ENCODE measurements at places on chromosomes 11 and 22.

- peak; percentile 36 for DNase-seq
These were observed 557 bp downstream of the PACSIN2 start for GRCh38 chr22:43014316-43014868.

DNA sequence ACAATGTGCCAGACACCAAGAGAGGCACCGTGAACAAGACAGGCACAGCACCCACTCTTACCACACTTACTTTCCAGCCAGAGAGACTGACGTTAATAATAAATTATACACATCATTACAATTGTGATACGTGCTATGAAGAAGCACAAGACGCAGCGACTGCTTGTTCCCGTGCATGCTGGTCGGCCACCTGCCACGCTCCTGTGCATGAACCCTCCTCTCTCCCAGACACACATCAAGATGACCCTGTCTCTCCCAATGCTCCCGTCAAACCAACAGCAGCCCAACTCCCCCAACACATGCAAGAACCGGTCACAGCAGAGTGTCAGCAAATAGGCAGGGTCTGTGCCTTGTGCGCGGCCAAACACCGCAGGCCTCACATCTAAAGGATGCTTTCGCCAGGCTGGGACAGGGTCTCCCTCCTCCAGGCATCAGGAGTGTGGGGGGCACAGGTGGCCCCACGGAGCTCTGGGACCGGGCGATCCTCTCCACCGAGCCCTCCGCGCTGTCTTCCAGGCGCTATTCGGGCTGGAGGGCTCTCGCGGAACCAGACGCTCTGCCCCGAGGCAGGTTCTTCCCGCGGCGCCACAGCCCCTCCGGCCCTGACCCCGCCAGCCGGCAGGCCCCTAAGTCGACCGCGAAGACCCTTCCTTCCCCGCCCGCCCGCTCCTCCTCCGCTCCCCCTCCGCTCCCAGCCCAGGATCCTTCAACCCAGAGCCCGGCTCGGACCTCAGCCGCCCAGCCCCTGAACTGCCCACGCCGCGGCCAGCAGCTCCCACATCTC is 533 bp downstream of the SERGEF start:
- DNase-seq: peak; percentile 18

- no peak for DNase-seq
These were observed 2.4 kb upstream of the LRP4 start for GRCh38 chr11:46920755-46921154.

GRCh38 chr11:112539741-112540140 is 279.1 kb upstream of the PLET1 start:
- no peak for DNase-seq

DNA sequence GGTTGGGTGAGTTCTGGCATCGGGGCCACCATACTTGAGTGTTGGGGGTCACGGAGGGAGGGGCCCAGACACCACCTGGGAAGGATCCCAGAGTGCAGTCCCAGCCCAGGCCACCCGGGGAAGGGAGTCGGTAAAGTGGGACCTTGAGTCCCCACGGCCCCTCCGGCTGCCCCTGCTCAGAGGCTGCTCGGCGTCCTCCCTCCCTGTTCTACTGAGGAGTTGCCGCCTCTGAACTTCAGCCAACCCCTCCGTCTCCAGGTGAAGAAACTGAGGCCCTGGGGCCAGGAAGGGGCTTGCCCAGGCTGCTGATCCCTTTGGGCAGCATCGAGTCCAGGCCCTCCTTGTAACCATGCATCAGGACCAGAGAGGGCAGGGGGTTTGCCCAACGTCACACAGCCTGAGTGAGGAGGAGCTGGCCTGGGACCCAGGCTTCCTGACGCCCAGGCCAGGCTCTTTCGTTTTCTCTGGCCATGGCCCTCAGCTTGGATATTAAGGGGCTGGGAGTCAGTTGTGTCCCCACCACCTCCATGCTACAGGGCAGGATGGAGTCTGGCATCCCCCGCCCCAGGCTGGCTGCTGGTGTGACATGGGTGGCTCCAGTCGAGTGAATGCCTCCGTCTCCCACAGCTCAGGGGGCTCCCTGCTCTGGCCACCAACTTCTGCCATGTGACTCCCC is 1.3 kb downstream of the PARVG start:
- peak; percentile 46 for DNase-seq

- DNase-seq: no peak
These were observed 7.8 kb upstream of the FAT3 start for GRCh38 chr11:92216789-92217188.

DNA sequence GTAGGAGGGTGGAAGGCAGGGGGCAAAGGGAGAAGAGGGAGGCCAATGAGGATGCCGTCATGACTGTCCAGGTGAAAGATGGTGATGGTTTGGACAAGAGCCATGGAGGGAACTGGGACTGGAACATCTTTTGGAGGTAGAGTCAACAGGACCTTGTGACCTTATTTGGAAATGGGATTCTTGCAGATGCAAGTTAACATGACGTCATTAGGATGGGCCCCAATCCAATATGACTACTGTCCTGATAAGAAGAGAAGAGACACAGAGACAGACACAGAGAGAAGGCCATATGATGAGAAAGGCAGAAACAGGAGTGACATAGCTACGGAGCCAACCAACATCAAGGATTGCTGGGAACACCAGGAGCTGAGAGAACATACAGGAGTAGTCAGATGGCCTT is 31.0 kb upstream of the ISX start:
- no peak for DNase-seq
